Hematopoietic multipotent progenitor cell treated with erythropoietin and hydrocortisone succinate and interleukin-3 and kit ligand, for 6 days (in vitro differentiated cells): ENCODE measurements at places on chromosomes 5 and 9.
A peak's percentile ranks its signal among the peaks of the same experiment; 100 is the strongest.

DNA sequence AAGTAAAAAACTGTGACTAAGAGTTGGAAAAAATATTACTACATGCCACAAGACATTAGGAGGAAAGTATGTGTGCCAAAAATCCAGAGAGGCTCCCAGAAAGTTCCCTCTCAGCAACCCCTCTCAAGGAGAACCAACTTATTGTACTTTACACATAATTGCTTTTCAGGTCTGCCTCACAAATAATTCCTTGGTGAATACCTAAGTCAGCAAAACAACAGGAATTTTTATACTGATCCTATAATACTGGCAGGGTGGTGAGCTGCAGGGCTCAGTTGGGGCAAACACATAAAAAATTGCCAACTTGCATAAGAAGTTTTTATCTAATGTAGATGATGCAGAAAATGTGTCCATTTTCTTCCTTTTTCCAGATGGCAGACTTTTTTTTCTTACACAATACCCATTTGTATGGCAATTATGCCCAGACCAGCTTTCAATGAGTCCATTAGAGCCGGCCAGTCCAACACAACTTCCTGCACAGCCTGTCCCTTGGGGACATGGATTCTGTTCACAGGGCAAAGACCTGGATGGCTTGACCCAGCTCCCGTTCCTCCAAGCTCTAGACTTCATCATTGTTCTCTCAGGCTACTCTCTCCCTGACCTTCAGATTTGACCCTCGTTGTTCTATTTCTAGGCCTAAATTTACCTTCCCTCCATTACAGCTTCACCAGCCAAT lies 31.3 kb downstream of the MARCHF3 start:
- DNase-seq = no peak

DNA sequence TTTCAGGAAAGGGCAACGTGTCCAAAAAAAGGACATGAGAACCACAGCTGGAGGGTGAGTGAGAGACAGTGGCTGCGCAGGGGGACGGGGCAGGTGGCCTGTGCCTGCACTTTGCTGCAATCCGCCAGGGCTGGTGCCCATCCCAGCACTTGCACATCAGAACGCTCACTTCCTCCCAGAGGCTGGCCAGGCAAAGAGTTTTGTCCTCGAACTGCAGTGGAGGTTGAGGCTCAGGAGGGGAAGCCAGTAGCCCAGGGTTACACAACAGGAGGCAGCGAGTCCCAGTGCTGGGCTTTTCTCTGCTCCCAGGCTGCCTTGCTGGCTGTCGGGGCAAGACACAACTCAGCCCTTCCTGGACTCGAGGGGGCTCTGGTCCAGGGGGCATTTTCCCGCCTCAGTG lies 33.1 kb downstream of the CRB2 start:
- DNase-seq = no peak

- no peak for DNase-seq
These were observed 689 bp downstream of the AK3 start for GRCh38 chr9:4740388-4740637.

DNA sequence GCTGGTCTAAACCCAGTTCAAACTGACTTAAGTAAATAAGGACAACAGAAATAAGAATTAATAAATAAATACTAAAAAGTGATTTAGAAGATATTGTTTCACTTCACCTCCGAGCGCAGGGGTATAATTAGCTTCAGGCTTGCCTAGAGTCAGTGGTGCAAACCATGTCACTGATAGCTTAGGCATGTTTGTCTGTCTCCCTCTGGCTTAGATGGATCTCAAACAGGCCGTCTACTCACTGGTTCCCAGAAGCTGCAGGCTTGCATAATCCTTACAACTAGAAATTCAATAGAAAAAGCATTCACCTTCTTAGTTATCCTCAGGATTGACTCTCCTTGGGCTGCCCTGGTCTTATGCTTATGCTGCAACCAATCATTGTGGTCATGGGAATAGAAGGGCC lies 629.8 kb upstream of the WWC1 start:
- DNase-seq = no peak

DNA sequence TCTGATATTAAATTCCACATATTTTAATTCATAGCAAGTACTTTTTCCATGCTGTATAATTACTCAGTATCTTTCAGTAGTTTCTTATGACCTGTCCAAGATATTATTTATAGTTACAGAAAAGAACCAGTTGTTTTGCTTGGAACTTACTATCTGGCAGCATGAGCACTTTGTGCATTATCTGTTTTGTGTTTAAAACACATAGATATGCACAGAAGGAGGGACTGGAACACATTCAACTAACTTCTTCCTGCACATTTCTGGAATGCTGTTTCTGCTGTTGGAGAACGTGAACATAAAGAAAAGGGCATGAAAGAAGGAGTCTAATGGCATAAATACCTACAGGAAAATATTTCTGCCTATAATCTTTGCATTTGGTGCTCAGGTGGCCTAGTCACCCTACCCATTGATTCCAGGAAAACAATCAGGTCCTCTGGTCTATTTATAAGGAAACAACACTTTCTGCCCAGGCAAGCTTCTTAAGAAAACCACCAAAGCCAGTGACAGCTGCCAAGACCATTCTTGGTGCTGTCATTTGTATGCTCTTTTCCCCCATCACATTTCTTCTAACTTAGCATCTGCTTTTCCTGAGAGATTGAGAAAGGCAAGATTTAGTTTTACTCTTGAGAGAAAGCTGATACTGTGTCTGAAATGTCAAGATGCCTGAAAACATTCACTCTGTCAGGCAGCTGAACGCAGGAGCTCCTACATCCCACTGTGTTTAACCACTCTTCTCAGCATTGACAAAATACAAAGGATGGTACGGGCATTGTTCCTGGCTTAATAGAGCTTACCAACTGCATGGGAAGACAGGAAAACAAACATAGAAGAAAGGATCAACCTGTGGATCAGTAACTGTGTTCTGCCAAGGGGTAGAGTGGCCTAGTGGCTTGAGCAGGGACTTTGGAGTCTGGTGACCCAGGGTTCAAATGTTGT lies 40.3 kb downstream of the RAB3C start:
- no peak for DNase-seq

- DNase-seq = no peak
These were observed 281.1 kb upstream of the MAP3K1 start for GRCh38 chr5:56534102-56534829.

- DNase-seq = no peak
These were observed 37.8 kb downstream of the MRRF start for GRCh38 chr9:122302237-122303093.

DNA sequence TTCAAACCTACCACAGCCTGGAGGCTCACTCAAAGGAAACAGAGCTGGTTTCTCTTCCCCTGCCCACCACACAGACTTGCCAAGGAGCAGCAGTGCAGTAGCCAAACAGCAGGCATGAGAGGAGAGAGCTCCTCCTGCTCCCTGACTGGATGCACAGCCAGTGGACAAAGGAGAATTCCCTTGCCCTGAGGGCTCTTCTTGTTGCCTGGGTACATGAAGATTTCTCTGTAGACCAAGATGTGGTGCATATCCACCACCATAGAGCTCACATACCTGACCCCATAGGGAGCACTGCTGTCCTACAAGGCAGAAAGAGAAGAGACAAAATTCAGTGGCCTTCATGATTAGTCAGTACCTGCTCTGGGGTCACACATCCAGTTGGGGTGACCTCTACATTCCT lies 56.3 kb upstream of the SPATA31E1 start:
- no peak for DNase-seq

DNA sequence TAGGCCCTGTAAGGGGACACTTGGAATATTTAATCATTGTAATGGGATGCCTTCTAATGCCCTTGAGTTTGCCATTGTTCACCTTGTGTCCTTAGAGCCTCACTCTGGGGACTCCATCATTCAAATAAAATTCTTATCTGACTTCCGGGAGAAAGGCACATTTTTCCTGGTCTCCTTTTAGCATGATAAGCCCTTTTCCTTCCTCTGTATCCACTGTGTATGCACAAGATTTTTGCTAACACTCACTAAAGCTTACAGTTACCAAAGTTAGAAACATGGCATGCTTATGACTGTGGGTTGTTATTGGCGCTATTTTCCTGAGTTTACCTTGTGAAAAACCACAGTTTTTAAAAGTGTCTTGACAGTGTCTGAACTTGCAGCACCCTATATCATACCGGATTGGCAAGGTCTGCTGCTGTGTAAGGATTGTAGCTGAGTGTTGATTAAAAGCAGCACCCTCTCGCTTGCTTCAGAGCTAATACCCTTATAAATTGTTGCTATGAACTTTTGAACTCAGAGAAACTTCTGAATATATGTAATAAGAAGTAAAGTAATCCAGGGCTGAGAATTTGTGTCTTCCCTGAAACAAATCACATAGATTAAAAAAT lies 46.4 kb downstream of the SNCAIP start:
- DNase-seq = no peak

DNA sequence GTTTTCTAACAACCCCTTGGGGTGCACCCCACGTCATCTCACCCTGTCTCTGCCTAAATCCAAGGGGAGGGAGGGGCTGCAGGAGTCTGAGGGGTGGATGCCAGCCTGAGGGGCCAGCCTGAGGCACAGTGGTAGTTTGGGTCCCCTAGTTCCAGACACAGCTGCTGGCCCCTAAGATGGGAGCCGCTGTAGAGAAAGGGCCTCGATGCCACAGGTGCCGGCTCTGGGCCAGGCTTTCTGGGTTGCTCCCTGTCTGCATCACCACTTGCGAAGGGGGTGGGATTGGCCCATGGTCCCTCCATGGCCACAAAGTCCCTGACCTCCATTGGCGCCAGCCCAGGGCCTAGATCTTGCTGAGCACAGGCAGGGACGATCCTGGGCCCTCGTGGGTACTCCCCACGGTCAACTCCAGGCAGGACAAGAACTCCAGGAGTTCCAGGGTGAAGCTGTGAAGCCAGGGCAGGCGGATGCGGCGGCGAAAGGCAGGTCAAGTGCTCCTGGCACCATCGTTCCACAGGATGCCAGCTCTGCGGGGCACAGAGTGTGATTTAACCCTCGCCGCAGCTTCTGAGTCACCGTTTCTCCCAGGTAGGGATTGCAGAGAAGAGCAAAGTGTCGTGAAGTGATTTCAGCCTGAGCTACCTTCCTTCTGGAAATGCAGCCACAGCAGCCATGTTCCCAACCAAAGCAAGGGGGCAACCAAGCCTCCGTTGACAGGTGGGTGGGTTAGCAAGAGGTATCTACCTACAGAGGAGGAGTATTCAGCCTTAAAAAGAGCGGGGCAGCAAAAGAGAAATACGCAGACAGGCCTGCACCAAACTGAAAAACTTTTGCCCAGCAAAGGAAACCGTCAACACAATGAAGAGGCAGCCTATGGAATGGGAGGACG lies 41.6 kb upstream of the EXOC3 start:
- DNase-seq = no peak

DNA sequence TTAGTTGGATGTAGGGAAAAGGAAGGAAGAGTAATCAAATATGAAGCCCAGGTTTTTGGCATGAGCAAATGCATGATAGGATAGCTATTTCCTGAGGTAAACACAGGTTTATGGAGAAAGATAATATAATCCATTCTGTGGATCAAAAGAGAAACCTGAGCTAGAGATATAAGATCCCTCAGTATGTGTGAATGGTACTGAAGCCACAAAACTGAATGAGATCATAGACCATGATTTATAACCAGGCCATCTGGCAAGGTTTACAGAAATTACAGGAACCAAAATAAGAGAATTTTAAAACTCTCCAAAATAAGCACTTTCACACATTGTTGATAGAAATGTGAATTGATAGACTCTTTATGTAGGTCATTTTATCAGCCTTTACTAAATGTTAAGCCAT lies 28.7 kb upstream of the ECM2 start:
- DNase-seq = no peak

GRCh38 chr9:107906074-107906473 lies 416.5 kb upstream of the KLF4 start:
- no peak for DNase-seq

DNA sequence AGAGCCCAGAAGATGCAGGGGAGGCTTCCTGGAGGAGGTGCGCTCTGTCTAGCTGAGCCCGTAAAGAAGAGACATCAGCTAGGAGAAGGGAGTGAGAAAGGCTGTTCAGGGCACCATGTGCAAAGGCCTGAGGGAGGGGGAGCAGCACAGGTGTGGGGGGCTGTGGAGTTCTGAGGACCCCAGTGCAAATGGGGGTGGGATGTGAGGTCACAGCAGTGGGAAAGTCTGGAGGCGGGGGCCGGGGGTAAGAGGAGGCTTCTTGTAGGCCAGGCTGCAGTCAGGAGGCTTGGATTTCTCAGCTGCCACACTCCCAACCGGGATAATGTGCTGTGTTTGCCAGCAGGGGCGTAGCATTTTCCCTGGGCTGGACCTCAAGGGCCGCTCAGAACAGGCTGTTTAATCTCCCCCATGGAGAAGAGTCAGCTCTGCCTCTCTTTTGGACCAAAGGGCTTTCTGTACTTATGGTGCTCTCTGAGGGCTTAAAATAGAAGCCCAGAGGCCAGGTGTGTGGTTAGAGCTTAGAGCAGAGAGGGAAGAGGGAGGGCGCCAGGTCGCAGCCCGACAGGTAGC lies 5.7 kb downstream of the NEURL1B start:
- DNase-seq = no peak

DNA sequence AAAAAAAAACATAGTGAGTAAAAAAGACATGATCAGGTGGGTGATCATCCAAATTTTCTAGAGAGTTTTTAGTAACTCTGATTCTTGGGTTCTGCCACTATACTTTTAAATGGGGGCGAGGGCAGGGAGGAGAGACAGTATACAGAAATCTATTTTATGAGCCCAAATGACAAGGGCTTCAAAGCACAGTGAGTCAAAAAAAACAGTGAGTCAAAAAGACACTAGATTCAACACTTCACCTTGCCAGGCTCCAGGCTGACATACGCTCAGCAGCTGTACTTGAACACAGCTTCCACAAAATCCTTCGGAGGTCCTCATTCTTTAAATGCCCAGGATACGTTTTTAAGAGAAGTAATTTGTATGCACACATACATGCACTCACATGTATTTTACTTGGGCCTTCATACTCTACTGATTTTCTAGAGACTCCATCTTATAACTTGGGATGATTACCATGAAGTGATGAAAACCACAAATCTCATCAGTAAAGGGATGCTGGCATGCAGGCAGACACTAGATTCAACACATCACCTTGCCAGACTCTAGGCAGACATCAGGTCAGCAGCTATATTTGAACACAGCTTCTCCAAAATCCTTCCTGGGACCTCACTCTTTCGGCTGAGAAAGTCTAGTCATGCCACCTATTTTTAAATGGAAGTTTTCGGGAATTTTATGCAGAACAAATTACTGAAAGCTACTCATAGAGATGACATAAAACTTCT lies 28.8 kb downstream of the NR3C1 start:
- no peak for DNase-seq

GRCh38 chr9:123929177-123929869 lies 603 bp downstream of the DENND1A start:
- peak; percentile 42 for DNase-seq

DNA sequence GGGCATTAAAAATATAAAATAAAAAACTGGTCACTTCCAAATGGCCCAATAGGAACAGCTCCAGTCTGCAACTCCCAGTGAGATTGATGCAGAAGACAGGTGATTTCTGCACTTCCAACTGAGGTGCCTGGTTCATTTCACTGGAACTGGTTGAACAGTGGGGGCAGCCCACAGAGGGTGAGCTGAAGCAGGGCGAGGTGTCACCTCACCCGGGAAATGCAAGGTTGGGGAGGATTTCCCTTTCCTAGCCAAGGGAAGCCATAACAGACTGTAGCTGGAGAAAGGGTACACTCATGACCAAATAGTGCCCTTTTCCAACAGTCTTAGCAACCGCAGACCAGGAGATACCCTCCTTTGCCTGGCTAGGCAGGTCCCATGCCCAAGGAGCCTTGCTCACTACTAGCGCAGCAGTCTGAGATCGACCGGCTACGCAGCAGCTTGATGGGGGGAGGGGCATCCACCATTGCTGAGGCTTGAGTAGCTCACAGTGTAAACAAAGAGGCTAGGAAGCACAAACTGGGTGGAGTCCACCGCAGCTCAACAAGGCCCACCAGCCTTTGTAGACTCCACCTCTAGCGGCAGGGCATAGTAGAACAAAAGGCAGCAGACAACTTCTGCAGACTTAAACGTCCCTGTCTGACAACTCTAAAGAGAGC lies 12.7 kb downstream of the RLN1 start:
- no peak for DNase-seq
